ENCODE measurements at places on chromosomes 13 and 19.
A peak's percentile ranks its signal among the peaks of the same experiment; 100 is the strongest.

DNA sequence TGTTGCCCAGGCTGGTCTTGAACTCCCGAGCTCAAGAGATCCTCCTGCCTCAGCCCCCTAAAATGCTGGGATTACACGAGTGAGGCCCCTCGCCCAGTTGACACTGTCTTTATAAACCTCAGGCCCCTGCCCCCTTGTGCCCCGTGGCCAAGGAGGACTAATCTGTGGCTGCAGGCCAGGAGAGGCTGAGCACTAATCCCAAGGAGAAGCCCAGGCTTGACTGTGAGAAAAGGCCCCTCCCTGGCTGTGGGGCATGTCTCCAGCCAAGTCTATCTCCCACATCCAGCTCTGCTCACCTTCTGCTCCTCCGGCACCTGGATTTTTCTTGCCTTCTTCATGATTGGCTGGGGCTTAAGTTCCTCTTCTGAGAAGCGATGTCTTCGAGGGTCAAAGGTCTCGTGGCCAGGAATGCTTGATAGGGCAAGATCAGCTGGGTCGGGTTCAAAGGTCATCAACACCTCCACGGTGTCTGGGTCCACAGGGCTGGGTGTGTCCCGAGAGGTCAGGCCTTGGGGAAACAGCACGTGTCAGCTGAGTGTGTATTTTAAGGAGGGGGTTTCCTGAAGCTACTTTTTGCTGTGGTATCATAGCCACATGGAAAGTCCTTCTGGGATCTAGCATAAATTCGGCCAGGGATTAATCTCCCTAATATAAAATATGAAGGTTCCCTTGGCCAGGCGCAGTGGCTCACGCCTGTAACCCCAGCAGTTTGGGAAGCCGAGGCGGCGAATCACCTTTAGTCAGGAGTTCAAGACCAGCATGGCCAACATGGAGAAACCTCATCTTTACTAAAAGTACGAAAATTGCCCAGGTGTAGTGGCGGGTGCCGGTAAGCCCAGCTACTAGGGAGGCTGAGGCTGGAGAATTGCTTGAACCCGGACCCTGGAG is 3.8 kb downstream of the DBP start:
- DNase-seq, result no peak

DNA sequence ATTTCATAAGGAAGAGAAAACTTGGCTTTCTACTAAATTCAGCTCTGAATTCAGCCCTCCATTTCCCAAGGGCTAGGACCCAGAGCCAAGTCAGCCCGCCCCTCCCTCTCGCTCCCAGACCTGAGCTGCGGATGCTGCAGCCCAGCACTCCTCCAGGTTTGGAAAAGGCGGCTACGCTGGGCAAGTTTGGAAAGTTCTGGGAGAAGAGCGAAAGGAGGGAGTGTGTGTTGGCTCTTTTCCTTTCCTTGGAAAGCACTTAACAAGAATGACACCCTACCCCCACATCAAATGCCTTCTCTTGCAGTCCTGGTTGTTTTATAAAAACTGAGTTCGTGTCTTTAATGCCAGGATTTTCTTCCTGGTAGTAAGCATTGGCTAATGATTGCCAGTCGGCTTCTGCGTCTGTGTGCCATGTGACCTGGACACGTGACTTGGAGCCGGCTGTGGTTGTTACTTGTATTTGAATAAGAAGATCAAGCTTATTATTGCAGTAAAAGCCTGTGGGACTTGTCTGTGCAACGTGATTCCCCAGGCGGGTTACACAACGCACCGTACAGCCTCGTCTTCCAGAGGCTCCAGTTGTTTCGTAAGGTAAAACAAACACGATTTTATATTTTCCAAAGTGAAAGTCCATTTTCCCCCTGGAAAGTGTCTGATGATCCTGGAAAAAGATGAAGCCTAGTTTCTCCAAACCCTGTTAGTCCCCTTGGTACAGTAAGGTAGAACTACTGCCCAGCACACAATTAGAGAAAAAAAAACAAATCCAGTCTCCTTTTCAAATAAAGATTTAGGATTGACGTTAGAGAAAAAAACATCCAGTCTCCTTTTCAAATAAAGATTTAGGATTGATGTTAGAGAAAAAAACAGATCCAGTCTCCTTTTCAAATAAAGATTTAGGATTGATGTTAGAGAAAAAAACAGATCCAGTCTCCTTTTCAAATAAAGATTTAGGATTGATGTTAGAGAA is 26.8 kb upstream of the UBE2L5 start:
- DNase-seq, result peak; percentile 57

- DNase-seq, result no peak
These were observed 89.4 kb upstream of the RAP2A start for GRCh38 chr13:97344265-97345175.

GRCh38 chr13:81171065-81171647 is 830.2 kb upstream of the SPRY2 start:
- no peak for DNase-seq

GRCh38 chr13:53241891-53242348 is 213.3 kb downstream of the OLFM4 start:
- DNase-seq, result no peak

DNA sequence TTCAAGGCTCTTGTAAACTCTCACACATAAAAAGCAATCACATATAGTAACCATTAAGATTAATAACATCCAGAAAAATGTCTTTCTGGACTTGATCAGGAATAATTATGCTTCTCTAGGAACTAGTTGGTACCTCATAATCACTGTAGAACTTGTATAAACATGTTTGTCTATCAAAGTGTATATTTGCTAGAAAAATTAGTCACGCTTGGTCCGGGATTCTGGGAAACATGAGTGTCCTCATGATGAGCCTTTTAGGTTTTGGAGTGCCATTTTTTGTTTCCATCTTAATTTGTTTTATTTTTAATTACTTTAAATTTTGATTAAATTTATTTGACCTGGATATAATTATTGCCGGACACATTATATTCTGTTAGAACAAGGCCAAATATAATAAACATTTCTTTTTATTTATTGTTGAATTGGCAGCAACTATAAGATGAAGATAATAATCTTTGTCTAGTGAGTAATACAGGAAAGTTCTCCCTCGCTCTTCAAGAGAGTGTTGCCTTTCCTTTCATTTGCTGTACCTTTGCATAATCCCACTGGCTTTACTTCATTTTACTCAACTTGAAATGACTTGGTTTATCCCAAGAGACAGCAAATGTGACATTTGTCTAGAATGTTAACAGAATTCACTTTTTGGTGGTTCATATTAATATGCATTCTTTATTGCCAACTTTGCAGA is 207.0 kb downstream of the NALCN start:
- no peak for DNase-seq

DNA sequence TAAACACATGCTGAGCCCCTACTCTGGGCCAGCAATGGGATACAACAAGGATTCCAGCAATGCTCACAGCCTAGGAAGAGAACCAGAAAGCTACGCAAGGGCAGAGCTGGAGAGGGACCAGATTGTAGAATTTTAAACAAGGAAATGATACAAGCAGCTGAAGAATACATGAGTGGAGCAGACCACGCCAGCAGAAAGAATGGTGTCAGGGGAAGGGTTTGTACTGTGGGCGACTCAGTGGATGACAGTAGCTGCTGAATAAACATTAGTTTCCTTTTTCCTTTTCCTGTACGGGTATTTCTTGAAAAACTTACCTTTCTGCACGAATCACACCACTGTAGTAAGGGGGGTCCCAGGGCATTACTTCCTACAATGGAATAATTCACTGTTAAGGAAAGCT is 30.7 kb downstream of the MIPEP start:
- no peak for DNase-seq

- DNase-seq, result no peak
These were observed 40.6 kb downstream of the FBN3 start for GRCh38 chr19:8108560-8109445.

- no peak for DNase-seq
These were observed 272.5 kb downstream of the ENOX1 start for GRCh38 chr13:43514311-43514710.
